ENCODE measurements at places on chromosomes 12 and 14. TPM values are rescaled to one million over a fixed set of nuclear protein-coding genes. Genes with fewer than 3 reads are reported as not detected.

The LIN7A gene
- 12.7 TPM for total RNA-seq

The DUSP16 gene
- 5.0 TPM for total RNA-seq

The KRT83 gene
- not detected for total RNA-seq

The TPH2 gene
- not detected for total RNA-seq

The TCL1B gene
- not detected for total RNA-seq

The TAS2R7 gene
- total RNA-seq = not detected

The DTX1 gene
- total RNA-seq = not detected

The KRT80 gene
- under 0.01 TPM for total RNA-seq

The MUCL1 gene
- not detected for total RNA-seq

The TRIP11 gene
- total RNA-seq = 30.7 TPM

The DPPA3 gene
- total RNA-seq = not detected

The RTL1 gene
- not detected for total RNA-seq

The ITGB7 gene
- 0.37 TPM for total RNA-seq

The SOCS2 gene
- 31.1 TPM for total RNA-seq

The TSPAN8 gene
- total RNA-seq = 0.43 TPM

The MYL2 gene
- not detected for total RNA-seq

The KIF26A gene
- under 0.01 TPM for total RNA-seq

The PEBP1 gene
- total RNA-seq = 200 TPM

The CPNE6 gene
- not detected for total RNA-seq

The NEUROD4 gene
- total RNA-seq = not detected

The KRT78 gene
- not detected for total RNA-seq

The RIPK3 gene
- total RNA-seq = 2.5 TPM

The ENDOU gene
- not detected for total RNA-seq

The TSPAN9 gene
- total RNA-seq = 22.0 TPM

The SLC25A29 gene
- 23.5 TPM for total RNA-seq

The STAT2 gene
- 289 TPM for total RNA-seq

The OR6C2 gene
- not detected for total RNA-seq

The BEGAIN gene
- not detected for total RNA-seq

The GALNT8 gene
- total RNA-seq = 0.18 TPM

The PZP gene
- not detected for total RNA-seq

The FOXG1 gene
- under 0.01 TPM for total RNA-seq

The RBP5 gene
- not detected for total RNA-seq

The ADAM21 gene
- 0.55 TPM for total RNA-seq

The MRPS35 gene
- 40.7 TPM for total RNA-seq

The DHRS7 gene
- 104 TPM for total RNA-seq

The BDKRB2 gene
- total RNA-seq = 38.6 TPM

The SAMD4A gene
- 17.2 TPM for total RNA-seq

The ZCRB1 gene
- total RNA-seq = 26.5 TPM

The P3H3 gene
- 105 TPM for total RNA-seq

The AVPR1A gene
- under 0.01 TPM for total RNA-seq

The ZDHHC22 gene
- not detected for total RNA-seq

The SLC6A15 gene
- 17.6 TPM for total RNA-seq

The CCDC197 gene
- total RNA-seq = not detected

The SPX gene
- 0.18 TPM for total RNA-seq

The MYH6 gene
- not detected for total RNA-seq

The DIO3 gene
- total RNA-seq = under 0.01 TPM

The IAPP gene
- not detected for total RNA-seq

The CCDC92 gene
- 8.2 TPM for total RNA-seq

The COX8C gene
- not detected for total RNA-seq

The KRT77 gene
- total RNA-seq = not detected
